Tongue (tissue), 3 donors: ENCODE measurements at places on chromosomes 7 and 10.

DNA sequence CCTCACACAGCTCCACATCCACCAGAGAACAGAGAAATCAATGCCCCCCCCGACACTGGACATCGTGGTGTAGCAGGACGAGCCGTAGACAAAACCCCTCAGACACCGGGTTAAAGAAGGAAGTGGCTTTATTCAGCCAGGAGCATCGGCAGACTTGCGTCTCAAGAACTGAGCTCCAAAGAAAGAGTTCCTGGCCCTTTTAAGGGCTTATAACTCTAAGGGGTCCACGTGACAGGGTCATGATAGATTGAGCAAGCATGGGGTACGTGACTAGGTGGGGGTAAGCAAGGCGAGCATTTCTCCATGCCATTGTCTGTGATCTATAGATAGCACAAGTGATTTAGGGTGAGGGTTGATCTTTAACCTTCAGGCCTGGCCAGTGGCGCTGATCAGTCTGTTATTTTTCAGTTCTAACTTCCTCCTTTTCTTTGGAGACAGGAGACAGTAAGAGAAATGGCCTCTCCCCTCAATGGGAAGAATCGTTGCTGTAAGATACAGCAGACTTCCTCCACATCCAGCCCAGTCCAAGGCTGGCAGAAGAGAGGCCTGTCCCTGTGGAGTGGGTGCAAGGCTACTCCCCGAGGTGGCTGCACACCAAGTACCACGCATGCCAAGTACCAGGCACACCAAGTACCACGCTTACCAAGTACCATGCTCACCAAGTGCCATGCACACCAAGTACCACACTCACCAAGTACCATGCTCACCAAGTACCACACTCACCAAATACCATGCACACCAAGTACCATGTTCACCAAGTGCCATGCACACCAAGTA lies 19.5 kb upstream of the PPP2R2D start:
- no peak for DNase-seq

GRCh38 chr7:134784251-134785049 lies 5.0 kb downstream of the CALD1 start:
- no peak for DNase-seq

DNA sequence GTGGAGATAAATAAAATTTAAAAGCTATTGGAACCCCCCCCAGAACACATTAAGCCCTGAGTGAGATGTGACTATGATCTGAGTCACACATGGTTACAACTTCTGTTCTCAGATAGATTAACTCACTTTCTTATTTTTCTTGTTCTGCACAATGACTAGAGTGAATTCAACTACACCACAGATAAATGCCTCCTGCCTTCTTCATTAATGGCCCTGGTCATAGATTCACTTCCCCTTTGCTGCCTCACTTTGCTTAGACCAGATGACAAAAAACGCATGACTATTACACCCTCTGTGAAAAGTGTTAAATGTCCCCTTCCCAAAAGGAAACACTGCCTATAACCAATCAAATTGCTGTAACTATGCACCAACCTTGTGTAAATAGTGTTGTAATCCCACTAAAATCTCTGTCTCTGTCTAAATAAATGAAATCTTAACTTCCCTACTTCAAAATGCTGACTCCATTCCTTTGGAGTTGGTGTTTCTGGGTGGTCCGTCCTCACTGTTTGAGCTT lies 49.4 kb downstream of the AKR1D1 start:
- peak; percentile 5 for DNase-seq

GRCh38 chr10:36676321-36676720 lies 449.1 kb upstream of the ANKRD30A start:
- DNase-seq: no peak

GRCh38 chr10:68135922-68136792 lies 26.9 kb downstream of the MYPN start:
- no peak for DNase-seq

DNA sequence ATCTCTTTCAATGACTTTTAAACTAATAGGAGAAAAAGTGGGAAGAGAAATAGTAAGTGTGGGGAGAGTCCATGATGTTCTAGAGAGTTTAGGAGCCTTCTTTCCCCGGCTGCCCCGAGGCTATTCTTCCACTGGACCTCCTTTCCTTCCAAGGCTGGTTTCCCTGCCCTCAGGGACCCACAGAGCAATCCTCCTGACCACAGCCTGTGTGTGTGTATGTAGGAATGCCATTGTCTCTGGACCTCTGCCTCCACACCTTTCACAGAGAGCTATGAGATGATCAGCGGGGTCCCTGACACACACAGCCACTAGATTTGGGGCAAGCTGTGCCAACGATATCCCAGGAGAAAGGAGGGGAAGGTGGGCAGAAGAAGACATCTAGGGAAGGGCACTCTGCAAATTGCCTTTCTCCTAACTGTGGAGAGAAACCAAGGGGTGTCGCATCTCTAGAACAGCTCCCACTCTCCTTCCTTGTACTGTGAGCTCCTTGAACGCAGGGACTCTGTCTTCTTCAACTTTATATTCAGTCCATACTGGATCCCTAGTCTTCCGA lies 13.3 kb upstream of the CHCHD3 start:
- no peak for DNase-seq

DNA sequence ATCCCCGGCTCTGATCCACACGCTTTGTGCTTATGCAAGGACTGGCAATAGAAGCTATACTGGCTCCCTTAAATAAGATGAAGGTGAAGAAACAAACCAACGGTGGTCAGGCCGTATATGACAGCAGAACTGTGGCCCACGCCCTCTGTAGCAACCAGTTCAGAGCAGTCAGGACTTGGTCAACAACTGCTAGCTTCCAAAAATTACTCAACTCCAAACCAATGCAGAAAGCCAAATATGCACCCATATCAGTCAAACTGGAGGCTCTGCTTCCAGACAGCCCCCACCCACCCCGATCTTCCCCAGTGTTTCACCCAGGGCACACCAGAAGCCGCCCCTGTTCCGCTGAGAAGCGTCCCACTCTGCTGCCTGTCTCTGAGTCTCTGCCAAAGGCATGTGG lies 222.3 kb upstream of the MGMT start:
- DNase-seq: no peak

- no peak for DNase-seq
Measured at GRCh38 chr10:82254237-82254636, 379.2 kb downstream of the NRG3 start.

DNA sequence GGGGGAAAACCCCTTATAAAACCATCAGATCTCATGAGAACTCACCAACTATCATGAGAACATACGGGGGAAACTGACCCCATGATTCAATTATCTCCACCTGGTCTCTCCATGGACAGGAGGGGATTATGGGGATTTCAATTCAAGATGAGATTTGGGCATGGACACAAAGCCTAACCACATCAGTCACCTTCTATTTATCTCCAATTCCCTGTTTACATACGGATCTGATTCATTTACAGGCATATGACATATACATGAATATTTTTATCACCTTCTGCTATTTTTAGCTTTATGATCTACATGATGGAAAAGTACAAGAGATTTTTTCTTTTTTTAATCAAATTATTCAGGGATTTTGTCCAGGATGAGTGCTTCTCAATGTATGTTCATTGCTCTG lies 944.5 kb downstream of the REEP3 start:
- no peak for DNase-seq

DNA sequence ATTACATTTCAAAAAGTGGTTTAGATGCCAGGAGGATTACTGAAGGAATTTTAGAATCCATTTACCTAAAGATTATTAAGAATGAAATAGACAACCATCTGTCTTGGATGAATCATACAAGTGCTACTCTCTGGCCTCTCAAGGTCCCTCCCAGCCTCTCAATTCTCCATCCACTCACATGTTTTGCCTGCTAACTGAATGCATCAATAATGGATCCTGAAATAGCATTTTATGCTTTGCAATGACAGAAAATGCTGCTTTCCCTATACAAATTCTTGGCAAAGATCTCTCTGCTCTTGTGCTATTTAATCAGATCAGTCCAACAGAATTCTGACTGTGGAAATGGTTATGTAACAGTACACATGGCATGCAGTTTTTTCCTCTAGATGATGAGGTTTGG lies 68.1 kb downstream of the HBP1 start:
- no peak for DNase-seq

DNA sequence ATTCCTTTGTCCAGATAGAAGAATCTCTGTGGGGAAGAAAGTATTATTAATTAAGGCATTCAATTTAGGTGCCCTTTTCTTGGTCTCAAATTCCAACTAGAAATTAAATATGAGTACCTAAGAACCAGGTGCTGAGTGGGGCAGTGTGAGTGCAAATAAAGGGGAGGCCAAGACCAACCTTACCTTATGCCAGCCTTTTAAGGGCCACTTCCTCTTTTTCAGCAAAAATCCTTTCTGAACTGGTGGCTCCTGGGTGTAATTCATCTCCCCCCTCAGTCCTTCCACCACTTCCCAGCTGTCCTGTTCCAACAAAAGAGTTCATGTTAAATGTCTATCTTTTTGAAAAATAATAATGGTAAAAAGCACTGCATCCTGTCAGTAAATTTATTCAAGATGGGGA lies 108.2 kb downstream of the OSBPL3 start:
- DNase-seq: no peak

- DNase-seq: no peak
Measured at GRCh38 chr7:131076711-131077181, 250.9 kb upstream of the MKLN1 start.

DNA sequence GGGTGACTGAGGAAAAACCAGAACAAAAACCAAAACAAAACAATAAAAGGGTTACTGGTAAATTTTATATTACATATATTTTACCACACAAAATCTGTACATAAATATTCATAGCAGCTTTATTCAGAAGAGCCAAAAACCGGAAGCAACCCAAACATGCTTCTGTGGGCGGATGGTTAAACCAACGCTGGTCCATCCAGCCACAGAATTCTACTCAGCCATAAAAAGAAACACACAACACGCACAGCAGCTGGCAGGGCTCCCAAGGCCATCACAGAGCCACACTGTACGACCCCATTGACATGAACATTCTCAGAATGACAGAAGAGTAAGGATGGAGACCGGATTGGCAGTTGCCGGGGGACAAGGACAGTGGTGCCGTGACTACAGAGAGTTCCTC lies 83.6 kb downstream of the PROSER2 start:
- DNase-seq: peak; percentile 31

DNA sequence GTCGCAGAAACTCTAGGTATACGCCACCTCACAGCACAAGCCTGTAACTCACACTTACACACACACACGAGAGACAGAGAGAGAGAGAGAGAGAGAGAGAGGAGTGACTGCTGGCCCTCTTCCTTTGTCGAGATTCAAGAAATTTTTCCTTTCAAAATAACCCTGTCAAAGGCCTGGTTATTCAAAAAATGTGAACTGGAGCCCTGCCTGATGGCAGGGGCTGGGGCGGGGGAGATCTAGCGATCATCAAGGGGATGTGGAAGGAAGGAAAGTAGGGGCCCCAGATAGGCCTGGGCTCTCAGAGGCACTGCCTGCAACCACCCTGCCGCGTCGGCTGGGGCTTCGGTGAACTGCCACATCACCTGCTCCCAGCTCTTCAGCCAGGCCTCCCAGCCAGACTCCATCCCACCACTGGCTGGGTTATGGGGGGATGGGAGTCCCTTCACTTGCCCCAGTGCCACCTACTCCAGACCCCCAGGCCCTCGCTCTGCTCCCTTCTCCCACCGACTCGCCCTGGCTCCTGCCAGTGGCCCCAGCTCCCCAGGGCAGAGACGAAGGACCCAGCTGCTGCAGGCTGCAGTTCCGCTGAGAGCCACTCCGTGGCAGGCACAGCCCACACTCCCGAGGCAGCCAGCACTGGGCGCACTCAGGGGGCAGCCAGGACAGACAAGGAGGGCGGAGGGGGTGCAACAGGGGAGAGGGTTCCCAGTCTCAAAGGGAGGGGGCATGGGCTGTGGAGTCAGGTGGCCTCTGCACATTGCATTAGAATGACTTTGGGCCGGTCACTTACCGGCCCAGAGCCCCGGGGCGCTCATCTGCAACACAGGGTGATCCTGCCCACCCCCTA lies 15.3 kb downstream of the KCNH2 start:
- peak; percentile 78 for DNase-seq

- DNase-seq: peak; percentile 7
Measured at GRCh38 chr7:78562191-78562590, 763.6 kb downstream of the PHTF2 start.

GRCh38 chr10:88082391-88082790 lies 219.0 kb downstream of the PTEN start:
- no peak for DNase-seq

DNA sequence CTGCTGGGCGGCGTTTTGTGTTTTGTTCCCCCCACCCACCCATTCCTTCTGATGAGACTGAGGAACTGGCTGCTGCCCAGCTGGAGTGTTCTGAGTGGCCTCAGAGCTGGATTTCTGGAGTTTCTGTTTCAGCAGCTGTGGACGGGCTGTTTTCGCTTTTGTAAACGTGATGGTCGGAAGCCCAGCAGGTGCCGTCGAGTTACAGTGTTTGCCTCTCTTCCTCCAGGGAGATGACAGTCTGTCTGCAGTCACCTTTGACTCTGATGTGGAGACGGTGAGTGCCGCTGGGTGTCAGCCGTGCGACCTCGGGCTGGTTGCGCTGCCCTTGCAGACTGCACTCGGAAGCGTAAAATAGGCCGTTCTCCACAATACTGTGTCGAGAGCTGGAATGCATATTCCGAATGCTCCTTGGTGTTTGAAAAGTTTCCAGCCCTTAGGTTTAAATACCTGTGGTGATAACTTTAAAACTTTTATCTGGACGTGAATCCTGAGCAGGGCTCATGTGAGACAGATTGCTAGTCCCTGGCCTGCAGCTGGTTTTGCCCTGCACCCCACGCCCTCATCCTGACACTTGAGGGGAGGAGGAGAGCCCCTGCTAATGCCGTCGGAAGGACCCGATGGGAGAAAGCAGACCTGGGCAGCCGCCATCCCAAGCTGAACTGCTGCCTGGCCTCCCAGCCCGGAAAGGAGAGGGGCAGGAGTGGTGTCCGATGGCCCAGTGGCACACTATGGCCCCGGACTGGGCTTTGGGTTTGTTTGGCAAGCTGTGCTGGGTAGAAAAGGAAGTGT lies 8.3 kb downstream of the IQCE start:
- DNase-seq: peak; percentile 77

GRCh38 chr7:85070967-85071628 lies 115.8 kb downstream of the SEMA3D start:
- no peak for DNase-seq

DNA sequence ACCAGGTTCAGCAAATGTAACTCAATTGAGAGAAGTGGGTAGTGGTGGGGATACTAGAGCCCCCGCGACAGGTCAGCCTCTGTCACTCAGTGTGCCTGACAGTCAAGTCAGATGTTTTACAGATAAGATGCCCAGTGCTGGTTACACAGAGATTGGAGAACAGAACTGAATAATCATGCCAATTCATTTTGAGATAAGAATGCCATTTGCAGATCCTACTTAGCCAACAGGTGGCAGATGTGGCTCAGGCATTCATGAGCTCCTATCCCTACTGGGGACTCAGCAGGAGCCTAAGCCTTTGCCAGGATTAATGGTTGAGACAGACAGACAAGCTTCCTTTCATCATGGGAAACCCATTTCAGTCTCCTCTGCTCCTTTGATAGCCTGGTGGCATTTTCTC lies 137.8 kb downstream of the MAPK8 start:
- DNase-seq: no peak

- no peak for DNase-seq
Measured at GRCh38 chr10:88110822-88111221, 247.4 kb downstream of the PTEN start.

- DNase-seq: peak; percentile 58
Measured at GRCh38 chr10:122981066-122981464, 864 bp downstream of the PSTK start.
